ENCODE measurements at places on chromosomes 3 and 15. TPM values are rescaled to one million over a fixed set of nuclear protein-coding genes. Genes with fewer than 3 reads are reported as not detected.

- H3K27ac ChIP-seq, result peak overlapping the region; percentile 77
- no peaks in the 10 kb centered on the region for H3K27me3 ChIP-seq
- H3K4me3 ChIP-seq, result no peak overlapping the region
- peaks cover 71% of the 10 kb centered on the region for H3K4me1 ChIP-seq
Measured at GRCh38 chr15:67108122-67108961, 42.9 kb downstream of the SMAD3 start.

DNA sequence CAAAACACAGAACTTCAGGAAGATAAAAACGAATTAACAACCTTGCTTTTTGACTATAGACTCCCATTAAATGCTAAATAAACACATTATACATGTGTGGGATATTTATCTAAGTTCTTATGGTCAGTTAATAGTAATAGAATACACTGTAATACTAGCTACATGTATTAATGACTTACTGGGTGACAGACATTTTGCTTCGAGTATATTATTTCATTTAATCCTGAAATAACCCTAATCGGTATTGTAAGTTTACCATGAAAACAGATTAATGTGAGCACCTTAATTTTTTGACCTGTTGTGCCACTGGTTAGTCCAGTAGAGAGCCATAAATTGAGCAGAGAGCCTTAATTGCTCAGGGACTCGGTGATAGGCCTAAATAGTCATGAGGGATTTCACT, 151.1 kb downstream of the ROBO2 start:
- no peaks in the 10 kb centered on the region for H3K36me3 ChIP-seq
- no peaks in the 10 kb centered on the region for H3K27me3 ChIP-seq
- H3K27ac ChIP-seq, result no peak overlapping the region
- no peak for DNase-seq
- H3K4me3 ChIP-seq, result no peak overlapping the region
- H3K4me1 ChIP-seq, result peaks cover 7% of the 10 kb centered on the region

DNA sequence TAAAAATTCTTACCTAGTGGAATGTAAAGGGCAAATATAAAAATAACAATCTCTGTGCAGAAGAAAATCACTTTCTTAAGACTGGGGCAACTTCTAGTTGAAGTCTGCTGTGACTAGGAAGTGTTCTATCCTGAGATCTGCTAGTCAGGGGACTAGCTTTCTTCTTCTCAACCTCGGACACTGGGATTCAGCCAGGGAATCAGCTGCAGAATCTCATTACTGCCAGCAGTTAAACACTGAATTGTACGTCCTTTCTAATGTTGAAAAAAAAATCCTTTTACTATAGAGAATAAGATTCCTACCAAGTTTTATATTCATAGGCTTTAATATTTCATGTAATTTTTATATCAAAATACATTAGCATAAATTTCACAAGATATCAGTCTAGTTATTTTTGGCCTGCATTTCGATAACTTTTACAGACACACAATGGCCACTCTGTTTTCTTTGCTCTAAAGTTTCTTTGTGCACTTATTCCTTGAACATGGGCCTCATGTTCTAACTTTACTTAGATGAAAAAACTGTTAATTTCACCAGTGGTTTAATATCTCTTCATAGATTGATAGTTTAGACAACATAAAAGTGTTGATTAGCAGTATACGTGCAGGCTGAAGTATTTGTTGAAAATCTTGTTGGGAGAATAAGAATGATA, 2.6 kb upstream of the NEO1 start:
- H3K27ac ChIP-seq, result no peak overlapping the region
- DNase-seq, result no peak
- peaks cover 12% of the 10 kb centered on the region for H3K4me1 ChIP-seq

DNA sequence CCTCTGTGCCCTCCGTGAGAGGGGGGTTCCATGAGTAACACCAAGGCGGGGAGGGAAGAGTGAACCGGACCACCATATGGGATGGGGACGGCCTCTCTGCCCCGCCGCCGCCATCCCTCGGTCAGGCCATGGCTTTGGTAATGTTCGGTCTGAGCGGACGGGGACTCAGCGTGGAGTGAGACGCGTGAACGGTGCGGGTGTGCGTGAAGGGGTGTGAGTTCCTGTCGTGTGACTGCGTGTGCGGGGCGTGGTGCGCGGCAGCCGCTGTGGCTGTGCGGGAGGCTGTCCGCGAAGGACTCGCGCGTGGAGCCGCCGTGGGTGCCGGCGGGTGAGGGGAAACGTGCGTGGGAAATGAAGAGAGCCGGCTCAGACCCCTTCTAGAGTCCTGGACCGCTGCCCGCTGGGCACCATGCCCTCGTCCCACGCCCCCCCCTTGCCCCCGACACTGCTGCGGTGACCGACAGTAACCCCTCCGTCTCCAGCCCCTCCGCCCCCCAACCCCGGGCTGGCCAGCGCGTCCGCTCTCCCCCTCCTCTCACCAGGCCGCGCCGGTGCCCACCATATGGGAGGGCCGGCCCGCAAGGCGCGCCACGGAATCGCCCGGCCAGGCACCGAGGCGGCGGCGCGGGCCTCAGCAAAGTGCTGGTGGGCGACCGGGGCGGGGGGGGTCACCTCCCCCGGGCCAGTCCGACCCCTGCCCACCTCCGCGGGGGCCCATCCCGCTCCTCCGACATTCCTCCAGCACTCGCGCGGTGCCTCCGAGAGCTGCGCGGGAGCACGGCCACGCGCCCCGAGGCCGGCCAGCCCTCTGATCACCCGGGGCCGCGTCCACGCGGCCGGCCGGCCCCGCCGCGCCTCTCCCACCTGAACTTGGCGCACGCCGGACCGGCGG, 589 bp downstream of the KLF15 start:
- peak overlapping the region; percentile 77 for H3K27ac ChIP-seq
- peaks cover 20% of the 10 kb centered on the region for H3K4me1 ChIP-seq
- peak overlapping the region; percentile 82 for H3K4me3 ChIP-seq
- no peaks in the 10 kb centered on the region for H3K36me3 ChIP-seq
- peaks cover 26% of the 10 kb centered on the region for H3K27me3 ChIP-seq

GRCh38 chr15:75450307-75451201, 936 bp downstream of the SIN3A start:
- no peaks in the 10 kb centered on the region for H3K27me3 ChIP-seq
- H3K4me3 ChIP-seq, result peak overlapping the region; percentile 96
- DNase-seq, result peak; percentile 98
- peak overlapping the region; percentile 98 for H3K27ac ChIP-seq
- H3K36me3 ChIP-seq, result no peaks in the 10 kb centered on the region

- H3K4me1 ChIP-seq, result peaks cover 48% of the 10 kb centered on the region
- DNase-seq, result no peak
- no peak overlapping the region for H3K27ac ChIP-seq
- H3K4me3 ChIP-seq, result no peak overlapping the region
- no peaks in the 10 kb centered on the region for H3K27me3 ChIP-seq
Measured at GRCh38 chr3:25046911-25047771, 380.9 kb upstream of the RARB start.

GRCh38 chr3:169895072-169895471, 16.3 kb upstream of the SAMD7 start:
- no peaks in the 10 kb centered on the region for H3K27me3 ChIP-seq
- no peak for DNase-seq
- no peaks in the 10 kb centered on the region for H3K4me1 ChIP-seq
- H3K36me3 ChIP-seq, result no peaks in the 10 kb centered on the region

GRCh38 chr3:115475178-115476041, 147.9 kb upstream of the GAP43 start:
- H3K27ac ChIP-seq, result no peak overlapping the region
- H3K4me1 ChIP-seq, result no peaks in the 10 kb centered on the region
- no peaks in the 10 kb centered on the region for H3K27me3 ChIP-seq
- H3K36me3 ChIP-seq, result no peaks in the 10 kb centered on the region
- no peak overlapping the region for H3K4me3 ChIP-seq

The CPNE9 gene
- not detected for total RNA-seq

DNA sequence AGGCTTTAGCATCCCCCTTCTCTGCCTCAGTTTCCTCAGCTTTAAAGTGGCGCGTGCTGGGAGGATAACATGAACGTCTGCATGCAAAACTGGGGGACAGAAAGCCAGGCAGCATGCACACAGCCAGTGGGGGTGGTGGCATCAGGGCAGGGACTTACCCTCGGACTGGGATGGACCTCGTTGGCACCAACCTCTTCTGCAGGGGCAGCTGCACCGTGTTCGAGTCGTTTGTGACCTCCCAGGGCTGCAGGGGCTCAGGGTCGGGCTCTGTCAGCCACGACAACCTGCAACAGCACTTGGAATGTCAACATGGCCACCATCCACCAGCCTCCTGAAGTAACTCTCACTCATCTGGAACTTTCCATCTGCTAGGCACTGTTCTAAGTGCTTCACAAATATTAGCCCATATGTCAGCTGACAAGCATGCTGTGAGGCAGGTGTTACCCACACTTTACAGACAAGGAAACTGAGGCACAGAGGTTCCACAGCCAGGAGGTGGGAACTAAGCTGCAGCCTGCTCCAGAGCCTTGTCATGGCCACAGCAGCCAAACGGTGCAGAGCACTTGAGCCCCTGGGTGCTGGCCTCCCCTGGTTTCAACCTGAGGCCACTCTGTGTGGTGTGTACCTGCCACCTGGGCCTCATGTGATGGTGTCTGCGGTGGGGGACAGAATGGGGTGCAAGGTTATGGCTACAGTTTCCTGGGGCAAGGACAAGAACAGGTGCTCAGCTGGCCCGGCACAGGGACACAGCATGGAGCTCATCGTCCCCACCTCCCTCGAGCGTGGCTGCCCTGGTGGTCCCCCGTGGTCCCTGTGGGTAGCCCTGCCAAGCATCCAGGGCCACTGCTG, 6.7 kb downstream of the C3orf22 start:
- H3K27ac ChIP-seq, result no peak overlapping the region
- no peaks in the 10 kb centered on the region for H3K36me3 ChIP-seq
- no peak overlapping the region for H3K4me3 ChIP-seq
- H3K4me1 ChIP-seq, result no peaks in the 10 kb centered on the region
- peaks cover 16% of the 10 kb centered on the region for H3K27me3 ChIP-seq
- DNase-seq, result peak; percentile 72

The TIMP4 gene
- total RNA-seq, result 31.3 TPM

- H3K27ac ChIP-seq, result no peak overlapping the region
- H3K27me3 ChIP-seq, result no peaks in the 10 kb centered on the region
- H3K4me1 ChIP-seq, result peaks cover 18% of the 10 kb centered on the region
- H3K36me3 ChIP-seq, result peaks cover 5% of the 10 kb centered on the region
- no peak overlapping the region for H3K4me3 ChIP-seq
Measured at GRCh38 chr3:183454064-183454463, 25.6 kb upstream of the MCF2L2 start.

DNA sequence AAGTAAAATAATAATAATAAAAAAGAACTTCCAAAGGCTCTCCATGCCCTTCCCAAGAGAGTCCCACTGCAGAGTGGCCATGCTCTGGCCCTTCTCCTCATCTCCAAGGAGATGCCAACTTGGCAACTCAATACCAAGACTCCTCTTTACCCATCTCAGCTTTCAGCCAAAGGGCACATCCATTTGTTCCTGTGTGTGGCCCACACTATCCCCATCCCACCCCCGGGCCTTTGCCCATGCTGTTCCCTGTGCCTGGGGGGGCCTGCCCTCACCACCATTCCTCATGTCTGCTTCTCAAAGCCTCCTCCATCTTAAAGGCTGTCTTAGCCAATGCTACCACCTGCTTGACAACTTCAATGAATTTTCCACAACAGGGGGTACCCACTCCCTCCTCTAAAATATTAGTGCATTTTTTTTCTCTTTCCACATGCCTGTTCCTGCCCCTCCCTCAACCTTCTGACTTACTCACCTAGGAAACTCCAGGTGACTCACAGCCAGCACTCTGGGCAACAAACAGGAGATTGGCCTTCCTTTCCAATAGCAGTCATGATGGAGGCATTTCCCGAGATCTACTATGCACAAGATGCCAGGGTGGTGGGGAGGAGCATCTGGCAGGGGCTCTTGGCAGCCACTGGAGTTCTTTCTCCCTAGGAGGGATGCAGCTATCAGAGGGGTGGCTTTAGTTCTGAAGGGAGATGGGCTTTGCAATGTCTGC, 109.4 kb upstream of the SMAD3 start:
- no peak for DNase-seq
- H3K36me3 ChIP-seq, result no peaks in the 10 kb centered on the region
- H3K27ac ChIP-seq, result no peak overlapping the region
- no peak overlapping the region for H3K4me3 ChIP-seq
- H3K4me1 ChIP-seq, result no peaks in the 10 kb centered on the region

The CCR4 gene
- not detected for total RNA-seq

GRCh38 chr15:93467337-93467736, 378.3 kb upstream of the RGMA start:
- peaks cover 6% of the 10 kb centered on the region for H3K27me3 ChIP-seq
- peaks cover 5% of the 10 kb centered on the region for H3K4me1 ChIP-seq
- DNase-seq, result no peak
- H3K4me3 ChIP-seq, result no peak overlapping the region
- H3K36me3 ChIP-seq, result no peaks in the 10 kb centered on the region

The TMEM207 gene
- total RNA-seq, result not detected

GRCh38 chr3:123324880-123325765, 123.4 kb downstream of the SEC22A start:
- H3K4me1 ChIP-seq, result peaks cover 7% of the 10 kb centered on the region
- peaks cover 6% of the 10 kb centered on the region for H3K36me3 ChIP-seq
- H3K27ac ChIP-seq, result no peak overlapping the region
